ENCODE measurements at places on chromosomes 3 and 15.

DNA sequence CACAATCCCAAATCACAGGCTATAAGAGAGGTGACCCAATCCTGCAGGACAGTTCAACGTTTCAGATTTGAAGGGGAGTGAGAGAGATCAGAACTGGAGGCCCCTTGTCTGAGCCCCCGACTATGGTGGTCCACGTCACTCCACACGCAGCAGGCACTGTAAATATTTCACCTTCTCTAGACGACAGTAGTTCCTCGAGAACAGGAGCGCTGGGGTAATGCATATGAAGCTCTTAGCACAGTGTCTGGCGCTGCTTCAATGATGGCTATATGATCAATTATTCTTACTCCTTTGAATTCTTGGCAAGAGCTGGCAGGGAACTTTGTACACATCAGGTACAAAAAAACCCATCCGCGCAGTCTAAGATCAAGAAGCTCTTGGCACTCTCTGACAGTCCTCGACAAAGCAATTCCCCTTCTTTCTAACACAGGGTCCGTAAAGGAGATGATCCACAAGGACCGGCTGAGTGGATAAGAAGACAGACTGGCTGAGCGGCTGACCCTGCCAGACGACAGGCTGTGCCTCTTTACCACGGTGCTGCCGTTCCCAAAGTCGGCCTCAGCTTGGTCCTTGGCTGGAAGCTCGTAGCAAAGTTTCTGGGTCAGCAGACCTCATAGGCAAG lies 522 bp upstream of the NRROS start:
- DNase-seq: no peak

DNA sequence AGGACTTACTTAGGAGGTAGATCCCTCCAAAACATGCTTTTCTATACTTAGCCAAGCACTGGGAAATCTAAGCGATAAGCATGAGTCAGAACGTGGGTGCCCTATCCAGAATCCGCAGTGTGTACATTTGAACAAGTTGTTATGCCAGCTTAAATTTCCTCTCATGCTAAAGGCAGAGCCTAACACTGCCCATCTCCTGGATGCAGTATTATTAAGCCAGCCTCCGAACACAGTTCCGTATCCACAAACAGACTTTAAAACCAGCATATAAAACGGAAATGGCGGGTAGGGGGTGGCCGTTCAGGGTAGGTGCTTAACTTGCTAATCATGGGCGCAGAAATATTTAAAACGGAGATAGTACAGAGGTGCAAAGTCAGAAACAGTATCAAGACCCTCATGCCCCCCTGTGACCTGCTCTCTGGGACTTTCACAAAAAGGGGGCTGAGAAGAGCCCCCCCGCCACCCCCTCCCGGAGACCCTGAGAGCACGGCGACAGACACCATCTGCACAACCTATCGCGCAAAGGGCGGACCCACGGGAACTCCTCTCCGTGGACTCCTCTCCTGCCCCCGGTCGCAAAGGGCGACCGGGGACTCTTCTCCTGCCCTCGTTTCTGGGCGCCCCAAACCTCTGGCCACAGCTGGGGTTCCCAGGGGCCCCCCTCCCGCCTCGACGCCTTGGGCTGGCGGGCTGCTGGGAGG lies 889 bp upstream of the LRRIQ4 start:
- no peak for DNase-seq

DNA sequence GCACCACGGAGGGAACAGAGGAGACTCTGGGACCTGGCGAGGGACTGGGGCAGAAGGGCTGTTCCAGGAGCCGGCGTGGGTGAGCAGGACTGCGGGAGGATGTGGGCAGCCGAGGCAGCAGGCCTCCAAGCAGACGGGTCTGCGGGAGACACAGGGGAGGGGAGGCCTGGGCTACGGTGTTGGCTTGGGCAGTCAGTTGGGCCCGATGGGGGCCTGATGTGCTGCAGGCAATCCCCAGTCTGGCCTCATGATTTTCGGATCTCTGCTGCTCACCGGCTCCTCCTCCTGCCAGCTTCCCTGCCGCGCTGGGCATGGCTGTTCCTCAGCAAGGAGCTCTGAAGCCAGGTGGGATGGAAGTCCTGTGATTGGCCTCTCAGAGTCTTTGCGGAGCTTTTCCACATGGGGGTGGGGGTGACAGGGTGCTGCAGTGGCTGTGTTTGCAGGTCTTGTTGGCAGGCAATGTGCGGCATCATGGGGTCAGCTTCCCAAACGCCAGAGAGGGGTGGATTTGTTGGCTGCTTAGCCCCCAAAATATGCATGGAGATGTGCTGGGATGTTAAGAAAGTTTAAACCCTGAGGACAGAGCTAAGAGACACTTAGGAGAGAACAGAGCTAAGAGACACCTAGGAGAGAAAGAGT lies 19.3 kb downstream of the MINAR1 start:
- no peak for DNase-seq

- DNase-seq: no peak
These were observed 1.1 kb upstream of the EBLN2 start for GRCh38 chr3:73060302-73060723.

DNA sequence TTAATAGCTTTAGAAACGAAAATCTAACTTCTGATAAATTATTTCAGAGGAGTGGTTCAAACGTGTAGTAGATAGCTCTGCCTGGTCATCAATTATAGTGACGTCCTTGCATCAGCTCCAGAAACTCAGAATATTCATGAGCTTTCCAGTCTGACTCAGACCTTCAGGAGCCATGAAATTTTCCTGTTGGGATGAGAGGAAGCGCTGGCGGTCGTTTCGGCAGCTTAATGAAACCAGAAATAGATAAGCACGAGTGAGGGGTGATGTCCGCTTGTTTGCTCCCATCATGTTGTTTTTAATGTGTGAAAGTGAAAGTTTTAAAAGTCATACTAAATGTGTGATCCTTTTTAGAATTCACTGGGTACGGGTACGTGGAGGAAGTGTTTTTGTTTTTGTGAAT lies 141.1 kb downstream of the PGPEP1L start:
- DNase-seq: no peak

GRCh38 chr15:25536801-25537611 lies 98.2 kb upstream of the UBE3A start:
- no peak for DNase-seq

DNA sequence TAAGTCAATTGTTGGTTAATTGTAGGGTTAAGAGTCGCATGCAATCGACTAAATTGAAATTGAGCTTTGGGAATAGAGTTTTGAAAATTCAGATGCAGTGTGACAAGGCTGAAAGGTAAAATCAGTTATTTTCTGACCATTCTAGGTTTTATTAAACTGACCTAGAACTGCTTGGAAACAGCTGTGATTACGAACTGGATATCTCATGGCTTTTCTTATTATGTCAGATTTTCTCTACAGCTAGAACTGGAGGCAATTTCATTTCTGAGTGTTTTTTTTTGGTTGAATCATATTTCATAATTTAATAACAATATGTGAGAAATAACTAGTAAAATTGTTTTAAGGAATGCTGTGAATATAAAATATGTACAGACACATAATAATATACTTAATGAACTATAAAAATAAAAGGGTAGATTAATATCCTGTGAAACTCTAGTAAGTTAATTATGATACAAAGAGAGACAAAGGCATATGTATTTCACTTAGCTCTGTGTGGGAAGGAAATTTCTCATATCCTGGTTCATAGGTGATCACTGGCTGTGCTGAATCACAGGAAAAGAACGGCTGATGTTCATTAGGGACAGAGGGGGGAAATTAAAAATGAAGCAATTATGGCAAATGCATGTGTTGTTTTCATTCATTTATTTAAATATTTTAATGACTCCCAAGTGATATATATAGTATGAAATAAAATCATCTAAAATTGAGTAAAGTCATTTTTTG lies 403.2 kb downstream of the ZIC1 start:
- DNase-seq: no peak

- no peak for DNase-seq
These were observed 34.0 kb upstream of the TBL1XR1 start for GRCh38 chr3:177231242-177231641.
